A549 treated with GW870086 at 1 μM for 4 hours (cell line): ENCODE measurements at places on chromosomes 5 and 9. TPM values are rescaled to one million over a fixed set of nuclear protein-coding genes. Genes with fewer than 3 reads are reported as not detected.

The NR6A1 gene
- 1.4 to 2.2 TPM (median 1.8 TPM) in 5 replicates for total RNA-seq

The ADAMTS2 gene
- total RNA-seq = 0.05 to 0.16 TPM (median 0.12 TPM) in 4 of 5 replicates, not detected in the other

The AQP7 gene
- 0.21 to 0.64 TPM (median 0.43 TPM) in 5 replicates for total RNA-seq

The INSL4 gene
- 16.5 to 21.2 TPM (median 17.9 TPM) in 5 replicates for total RNA-seq

The NKD2 gene
- total RNA-seq = 15.5 to 19.9 TPM (median 18.5 TPM) in 5 replicates

The BTNL3 gene
- total RNA-seq = not detected in 5 replicates

The MYOZ3 gene
- total RNA-seq = 0.06 to 0.22 TPM in 2 of 5 replicates, not detected in the others

The SAPCD2 gene
- 14.8 to 25.2 TPM (median 21.9 TPM) in 5 replicates for total RNA-seq

The C5orf58 gene
- not detected in 5 replicates for total RNA-seq

The HAPLN1 gene
- total RNA-seq = not detected in 5 replicates

The TRPM3 gene
- not detected in 5 replicates for total RNA-seq

The SLC28A3 gene
- not detected in 5 replicates for total RNA-seq

The FAT2 gene
- total RNA-seq = 0.01 TPM in 1 of 5 replicates, not detected in the others

The NIPAL4 gene
- total RNA-seq = 13.0 to 19.3 TPM (median 16.4 TPM) in 5 replicates

The C7 gene
- not detected in 5 replicates for total RNA-seq

The C5orf46 gene
- total RNA-seq = not detected in 5 replicates

The TNFAIP8 gene
- 12.4 to 23.2 TPM (median 15.7 TPM) in 5 replicates for total RNA-seq

The ANKRD20A1 gene
- 0.51 to 1.5 TPM (median 1.1 TPM) in 5 replicates for total RNA-seq
